Kidney capillary endothelial cell (primary cell): ENCODE measurements at places on chromosomes 16 and 17.
A peak's percentile ranks its signal among the peaks of the same experiment; 100 is the strongest.

DNA sequence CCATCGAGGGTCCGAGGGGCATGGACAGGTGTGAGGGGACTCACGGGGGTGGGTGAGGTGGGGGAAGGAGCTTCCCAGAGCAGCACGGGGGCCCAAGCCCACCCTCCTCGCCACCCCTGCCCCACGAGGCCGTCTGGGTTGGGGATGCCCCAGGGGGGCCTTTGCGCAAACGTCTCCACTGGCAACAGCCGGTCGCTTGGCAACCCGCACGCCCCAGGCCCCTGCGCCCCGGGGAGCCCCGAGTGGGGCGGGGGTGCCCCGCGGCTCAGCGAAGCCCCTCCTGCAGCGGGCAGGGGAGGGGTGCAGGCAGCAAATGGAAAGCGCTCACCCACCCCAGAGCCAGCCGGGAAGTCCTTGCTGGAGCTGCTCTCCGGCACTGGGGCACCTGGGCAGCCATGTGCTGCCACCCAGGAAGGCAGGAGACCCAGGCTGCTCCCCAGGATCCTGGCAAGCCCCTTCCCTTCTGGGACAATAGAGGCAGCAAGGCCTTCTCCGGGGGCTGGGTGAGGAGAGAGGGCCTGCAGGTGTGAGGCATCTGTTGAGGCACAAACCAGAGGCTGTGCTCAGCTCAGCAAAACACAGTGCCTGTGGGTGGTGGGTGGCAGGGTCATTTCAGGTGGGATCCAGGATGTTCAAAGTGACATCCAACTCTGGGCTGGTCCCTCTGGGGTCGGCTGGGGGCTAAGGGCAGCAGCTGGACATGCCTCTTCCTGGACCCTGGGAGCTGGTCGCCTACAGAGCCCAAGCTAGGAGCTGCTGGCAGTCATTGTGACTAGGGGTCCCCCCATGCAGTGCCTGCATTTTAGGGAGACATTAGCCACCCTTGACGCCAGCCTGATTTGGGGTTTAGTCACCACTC is 80.9 kb upstream of the CBX4 start:
- no peak for DNase-seq

DNA sequence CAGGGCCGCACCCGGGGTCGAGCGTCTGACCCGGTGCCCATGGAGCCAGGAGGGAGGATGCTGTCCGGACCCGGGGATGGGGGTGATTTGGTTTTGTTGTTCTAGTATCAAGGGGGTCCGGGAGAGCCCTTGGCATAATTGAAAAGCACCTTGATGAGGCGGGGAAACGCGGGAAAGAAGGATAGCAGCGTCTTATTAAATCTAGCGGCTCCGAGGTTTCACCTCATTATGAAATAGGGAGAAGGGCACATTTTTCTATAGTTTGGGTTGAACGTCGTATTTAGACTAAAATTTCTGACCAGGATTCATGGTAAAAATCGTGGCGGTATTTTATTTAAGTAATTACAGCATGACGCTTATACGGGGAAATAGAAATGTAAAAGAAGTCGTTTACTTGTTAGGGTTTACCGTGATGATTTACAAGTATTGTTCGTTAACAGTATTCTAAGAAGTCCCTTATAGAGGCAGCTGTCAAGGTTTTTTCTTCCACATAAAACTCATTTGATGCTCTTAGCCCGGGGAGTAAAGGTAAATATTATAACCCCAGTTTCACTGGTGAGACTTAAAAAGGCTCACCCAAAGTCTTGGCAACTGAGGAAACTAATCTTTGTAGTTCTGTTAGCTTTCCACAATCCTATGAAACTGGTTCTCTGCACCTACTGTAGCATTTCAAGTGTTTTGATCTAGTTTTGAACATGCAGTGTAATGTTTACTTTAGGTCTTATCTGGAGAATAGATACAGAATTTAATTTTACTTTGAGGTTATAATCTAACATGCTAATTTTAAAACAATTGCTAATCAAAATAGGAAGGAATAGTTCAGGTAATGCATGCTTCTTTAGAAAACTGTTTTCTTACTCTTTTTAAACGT is 756 bp downstream of the LUC7L3 start:
- DNase-seq = no peak

DNA sequence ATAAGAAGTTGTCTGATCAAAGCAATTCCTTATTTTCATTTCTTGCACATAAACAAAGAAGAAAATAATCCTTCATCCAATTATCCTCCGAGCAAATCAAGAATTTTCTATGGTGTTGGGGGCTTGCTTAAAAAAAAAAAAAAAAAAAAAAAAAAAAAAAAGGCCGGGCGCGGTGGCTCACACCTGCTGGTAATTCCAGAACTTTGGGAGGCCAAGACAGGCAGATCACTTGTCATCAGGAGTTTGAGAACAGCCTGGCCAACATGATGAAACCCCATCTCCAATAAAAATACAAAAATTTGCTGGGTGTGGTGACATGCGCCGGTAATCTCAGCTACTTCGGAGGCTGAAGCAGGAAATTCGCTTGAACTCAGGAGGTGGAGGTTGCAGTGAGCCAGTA is 19.3 kb downstream of the CNP start:
- DNase-seq = no peak

- DNase-seq = no peak
Measured at GRCh38 chr16:50699326-50700159, 6.1 kb downstream of the NOD2 start.

GRCh38 chr17:21034340-21035235 is 8.2 kb downstream of the USP22 start:
- no peak for DNase-seq

DNA sequence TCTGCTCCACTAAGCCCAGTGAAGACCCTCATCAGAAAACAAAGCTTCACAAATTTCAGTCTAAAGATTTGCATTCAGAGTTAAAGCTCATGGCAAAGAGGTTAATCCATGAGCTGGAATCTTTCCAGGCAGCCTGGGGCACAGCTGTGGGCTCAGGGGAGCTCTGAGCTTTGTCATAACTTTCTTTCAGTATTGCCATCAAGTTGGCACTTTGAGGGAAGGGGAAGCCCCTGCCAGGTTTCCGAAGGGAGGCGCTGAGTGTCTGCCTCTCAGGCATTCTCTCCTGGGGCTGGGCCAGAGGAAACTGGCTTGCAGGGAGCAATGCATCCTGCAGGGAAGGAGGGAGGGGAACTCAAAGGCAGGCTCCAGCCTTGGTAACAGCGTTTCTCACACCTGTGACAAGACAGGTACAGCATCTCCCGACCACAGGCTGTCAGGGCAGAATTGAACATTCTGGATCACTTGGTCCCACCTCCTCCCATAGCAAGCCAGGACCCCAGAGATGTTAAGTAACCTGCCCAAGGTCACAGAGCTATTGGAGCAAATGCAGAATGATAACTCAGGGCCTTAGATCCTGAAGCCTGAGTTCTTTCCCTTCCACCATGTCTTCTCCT is 3.9 kb downstream of the LPO start:
- DNase-seq = no peak

GRCh38 chr17:76701471-76701967 is 9.2 kb downstream of the MXRA7 start:
- DNase-seq = no peak

DNA sequence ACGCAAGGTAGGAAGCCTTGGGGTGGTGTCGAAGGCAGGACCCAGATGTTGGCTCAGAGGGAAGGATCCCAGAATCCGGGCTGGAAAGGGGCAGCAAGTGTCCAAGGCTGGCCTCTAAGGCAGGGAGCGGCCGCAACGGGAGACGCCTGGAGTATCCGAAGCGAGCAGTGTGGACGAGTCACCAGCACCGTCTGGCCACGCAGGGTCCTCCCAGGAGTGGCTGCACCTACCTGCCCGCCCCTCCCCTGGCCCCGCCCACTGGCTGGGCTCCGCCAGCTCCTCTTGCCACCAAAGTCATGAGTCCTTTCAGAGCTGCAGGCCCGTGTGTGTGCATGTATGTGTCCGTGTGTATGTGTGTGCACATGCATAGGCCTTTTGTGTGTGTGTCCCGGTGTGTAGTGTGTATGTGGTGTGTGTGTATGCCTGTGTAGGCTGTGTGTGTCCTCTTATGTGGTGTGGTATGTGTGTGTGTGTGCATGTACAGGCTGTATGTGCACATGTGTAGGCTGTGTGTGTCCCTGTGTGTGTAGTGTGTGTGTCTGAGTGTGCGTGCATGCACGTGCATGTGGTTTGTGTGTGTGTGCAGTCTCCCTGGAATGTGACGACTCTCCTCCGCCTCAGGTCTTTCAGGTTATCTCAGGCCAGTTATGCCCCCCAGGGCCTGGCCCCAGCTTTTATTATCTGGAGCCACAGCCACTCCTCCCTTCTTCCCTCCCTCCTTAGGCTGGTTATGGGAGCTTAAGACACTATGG is at the start of gene PRSS8:
Gene PRSS8, minus strand, starts transcription at position 193 of the 752 bp plus-strand sequence. CDS start 229 bp downstream, outside the sequence.
- no peak for DNase-seq

- no peak for DNase-seq
Measured at GRCh38 chr16:83928341-83929055, 24.5 kb upstream of the OSGIN1 start.

GRCh38 chr16:27474041-27474440 is 72.1 kb downstream of the IL21R start:
- DNase-seq = no peak

GRCh38 chr16:14232106-14232864 is 161.2 kb downstream of the MRTFB start:
- DNase-seq = no peak

- no peak for DNase-seq
Measured at GRCh38 chr16:17461951-17462729, 8.6 kb downstream of the XYLT1 start.

DNA sequence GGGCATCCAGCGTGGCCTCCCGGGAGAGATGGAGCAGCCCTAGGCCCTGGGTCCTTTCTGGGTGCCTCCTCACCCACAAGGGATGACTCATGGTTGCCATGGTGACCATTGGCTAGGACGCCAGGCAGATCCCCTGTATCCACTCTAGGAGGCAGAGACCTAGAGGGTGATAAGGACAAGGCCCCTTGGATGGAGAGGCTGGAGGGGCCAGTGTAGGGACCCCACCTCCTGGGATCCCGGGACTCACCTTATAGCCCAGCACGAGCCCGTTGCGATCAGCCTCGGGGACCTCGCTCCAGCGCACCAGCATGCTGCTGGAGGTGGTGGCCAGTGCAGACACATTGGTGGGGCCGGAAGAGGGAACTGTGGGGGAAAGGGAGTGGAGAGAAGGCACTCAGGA is 82.2 kb upstream of the CDC42EP4 start:
- no peak for DNase-seq

DNA sequence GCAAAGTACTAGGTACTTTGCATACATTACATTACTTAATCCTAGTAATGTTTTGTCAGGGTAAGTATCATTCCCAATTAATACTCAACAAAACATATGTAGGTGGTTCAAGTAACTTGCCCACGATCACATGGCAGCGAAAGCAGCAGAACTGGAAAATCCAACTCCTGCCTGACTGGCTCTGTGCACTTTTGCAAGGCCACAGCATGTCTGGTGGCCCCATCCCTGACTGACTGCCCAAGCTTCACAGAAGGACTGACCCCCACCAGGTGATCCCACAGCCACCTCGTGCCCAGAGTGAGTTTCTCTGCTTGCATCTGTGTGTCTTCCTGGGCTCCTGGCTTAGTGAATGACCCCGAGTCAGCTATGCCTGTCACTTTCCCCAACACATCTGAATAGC is 11.4 kb downstream of the CNP start:
- DNase-seq = no peak

GRCh38 chr17:19766421-19767270 is 18.5 kb upstream of the ALDH3A1 start:
- peak; percentile 60 for DNase-seq

GRCh38 chr16:84893849-84894599 is 74.2 kb downstream of the CRISPLD2 start:
- no peak for DNase-seq

- no peak for DNase-seq
Measured at GRCh38 chr17:34117811-34118210, 137.3 kb upstream of the CCL2 start.

- no peak for DNase-seq
Measured at GRCh38 chr16:3036726-3037315, at the start of gene BICDL2. TSS of gene BICDL2 (minus strand) at chr16:3036944. CDS start at chr16:3035496, 1,448 bp downstream.

DNA sequence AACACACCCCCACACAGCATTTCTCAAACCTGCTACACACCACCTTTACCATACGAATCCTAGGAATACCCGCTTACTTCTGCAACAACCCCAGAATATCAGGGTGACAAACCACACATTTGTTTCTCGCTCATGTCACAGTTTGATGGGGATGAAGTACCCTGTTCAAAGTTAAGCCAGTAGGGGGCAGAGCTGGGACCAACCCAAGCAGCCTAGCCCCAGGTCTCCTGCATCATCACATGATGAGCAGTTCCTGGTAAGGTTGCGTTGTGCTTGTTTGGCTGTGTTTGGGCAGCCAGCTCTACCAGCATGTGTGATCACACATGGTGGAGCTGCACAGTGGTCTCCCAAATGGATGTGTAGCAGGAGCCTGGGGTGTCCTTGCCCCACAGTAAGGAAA is 103.6 kb upstream of the C16orf82 start:
- no peak for DNase-seq

DNA sequence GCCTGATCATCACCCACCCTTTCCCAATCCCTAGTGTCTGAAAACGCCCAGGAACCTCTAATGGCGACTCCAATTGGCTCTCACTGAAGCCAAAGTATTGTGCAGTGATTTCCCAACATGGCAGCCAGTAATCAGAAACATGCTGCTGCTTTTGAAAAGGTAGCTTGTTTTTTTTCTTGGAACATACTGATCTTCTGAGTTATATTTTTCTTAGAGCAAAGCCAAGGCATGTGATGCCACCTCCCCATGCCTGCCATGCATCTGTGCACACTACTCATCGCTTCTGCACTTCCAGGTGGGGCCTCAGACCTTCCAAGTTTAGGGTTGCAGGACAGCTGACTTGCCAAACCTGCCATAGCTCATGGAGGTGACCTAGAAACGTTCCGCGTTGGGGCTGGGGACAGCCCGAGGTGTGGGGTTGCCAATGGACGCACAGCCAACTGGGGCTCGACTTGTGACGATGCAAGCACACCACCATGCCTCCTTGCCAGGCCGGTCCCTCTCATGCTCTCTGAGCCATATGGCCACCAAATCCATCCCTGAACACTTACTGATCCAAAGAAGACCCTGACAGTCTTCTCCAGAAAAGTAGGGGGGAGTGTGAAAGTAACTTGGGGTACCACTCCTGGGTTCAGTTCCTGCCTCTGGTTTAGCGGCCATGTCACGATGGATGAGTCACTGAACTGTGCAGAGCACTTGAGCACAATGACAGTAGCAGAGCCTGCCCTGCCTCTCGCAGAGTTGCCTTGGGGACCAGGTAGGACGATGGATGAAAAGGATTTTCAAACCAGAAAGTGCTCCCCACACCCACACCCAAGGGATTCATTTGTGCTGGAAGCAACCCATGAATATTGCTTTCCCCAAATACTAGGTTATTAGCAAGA is 155.7 kb downstream of the CCDC182 start:
- DNase-seq = no peak
